ENCODE measurements at places on chromosomes 7 and 10.

DNA sequence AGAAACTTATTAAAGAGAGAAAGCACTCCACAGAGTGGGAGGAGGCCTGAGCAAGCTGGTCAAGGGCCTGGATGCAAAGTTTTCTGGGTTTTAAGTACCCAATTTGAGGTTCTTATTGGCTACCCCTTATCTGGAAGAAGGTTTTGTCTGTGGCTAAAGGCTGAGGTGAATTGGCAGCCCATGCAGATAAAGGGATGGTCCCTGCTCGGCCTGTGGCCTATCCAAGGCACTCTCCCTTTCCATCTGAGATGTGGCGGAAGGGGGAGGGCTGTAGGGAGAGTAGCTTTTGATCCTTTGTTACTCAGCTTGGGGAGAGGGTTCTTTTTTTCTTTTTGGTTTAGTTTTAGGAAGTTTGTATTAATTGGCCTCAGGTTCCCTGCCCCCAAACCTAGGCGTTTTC is 465.1 kb downstream of the ATRNL1 start:
- no peak for DNase-seq

GRCh38 chr10:6493521-6494441 is 86.3 kb downstream of the PRKCQ start:
- DNase-seq, result peak; percentile 8

- no peak for DNase-seq
Observed at GRCh38 chr7:130849604-130850003, 115.6 kb upstream of the KLF14 start.

- no peak for DNase-seq
Observed at GRCh38 chr7:74262639-74263398, 8.6 kb upstream of the RFC2 start.

GRCh38 chr10:73043319-73043718 is 53.3 kb downstream of the P4HA1 start:
- DNase-seq, result no peak

DNA sequence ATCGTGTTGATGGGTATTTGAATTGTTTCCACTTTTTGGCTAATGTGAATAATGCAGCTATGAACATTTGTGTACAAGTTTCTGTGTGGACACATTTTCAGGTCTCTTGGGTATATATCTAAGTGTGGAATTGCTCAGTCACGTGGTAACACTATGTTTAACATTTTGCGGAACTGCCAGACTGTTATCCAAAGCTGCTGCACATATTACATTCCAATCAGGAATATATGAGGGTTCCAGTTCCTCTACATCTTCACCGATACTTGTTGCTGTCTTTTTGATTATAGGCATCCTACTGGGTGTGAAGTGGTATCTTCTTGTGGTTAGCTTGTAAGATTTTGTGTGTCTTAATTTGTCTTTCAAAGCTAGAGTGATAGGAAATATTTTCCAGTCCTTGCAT is 6.8 kb downstream of the PTPN12 start:
- DNase-seq, result no peak

GRCh38 chr10:121734589-121735045 is 136.4 kb upstream of the FGFR2 start:
- no peak for DNase-seq

Measured in skeletal muscle cell (primary cell).